H1 (cell line): ENCODE measurements at places on chromosomes 6 and 20. TPM values are rescaled to one million over a fixed set of nuclear protein-coding genes. Genes with fewer than 3 reads are reported as not detected.

Gene SLC29A1
- 558 and 626 TPM in 2 replicates for polyA plus RNA-seq

DNA sequence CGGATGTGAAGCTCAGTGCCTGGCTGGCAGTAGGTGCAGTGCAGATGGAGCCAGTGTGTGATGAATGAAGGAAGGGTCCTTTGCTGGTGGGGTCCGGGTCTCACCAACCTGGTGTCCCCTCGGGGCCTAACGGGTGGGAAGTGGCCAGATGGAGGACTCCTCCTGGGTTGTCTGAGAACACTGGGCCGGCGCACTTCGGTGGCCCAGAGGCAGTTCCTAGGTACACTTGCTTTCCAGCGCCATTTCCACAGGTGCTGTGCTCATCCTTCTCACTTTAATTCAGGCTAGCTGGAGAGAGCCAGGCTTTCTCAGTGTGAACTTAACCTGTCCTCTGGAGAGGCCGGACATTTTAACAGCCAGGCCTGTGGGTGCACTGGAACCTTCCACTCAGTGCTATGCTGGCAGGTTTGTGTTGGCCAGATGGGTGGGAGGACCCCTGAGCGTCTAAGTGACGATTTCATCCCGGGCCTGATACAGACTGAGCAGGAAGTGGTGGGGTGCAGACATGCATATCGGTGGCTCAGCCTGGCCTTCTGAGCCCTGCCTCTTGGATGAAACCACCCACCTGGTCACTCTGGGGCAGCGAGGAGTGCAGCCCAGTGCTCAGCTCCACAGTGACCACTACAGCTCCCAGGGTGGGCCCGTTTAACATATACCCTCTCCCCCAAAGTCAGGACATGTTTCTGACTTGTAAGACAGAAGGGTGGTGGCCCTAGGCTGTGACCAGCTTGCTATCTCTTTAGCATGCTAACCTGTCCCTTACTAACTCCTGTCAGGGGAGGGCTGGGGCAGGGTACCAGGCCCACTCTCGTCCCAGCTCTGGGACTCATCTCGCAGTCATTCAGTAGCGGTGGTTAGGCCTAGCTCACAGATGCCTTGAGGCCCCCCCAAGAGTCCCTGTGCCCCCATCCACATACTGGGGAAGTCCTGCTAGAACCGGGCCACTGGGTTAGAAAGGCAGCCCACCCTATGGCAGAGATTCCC, 8.2 kb upstream of the PYGB start:
- H3K27ac ChIP-seq: no peak overlapping the region
- no peaks in the 10 kb centered on the region for H3K4me1 ChIP-seq
- no peaks in the 10 kb centered on the region for H3K36me3 ChIP-seq
- no peak for DNase-seq

Gene PLAGL1
- 0.94 and 1.2 TPM in 2 replicates for polyA plus RNA-seq

GRCh38 chr6:79602859-79603258, 28.3 kb upstream of the SH3BGRL2 start:
- H3K27me3 ChIP-seq: no peaks in the 10 kb centered on the region
- H3K4me3 ChIP-seq: no peak overlapping the region
- H3K27ac ChIP-seq: no peak overlapping the region
- H3K4me1 ChIP-seq: no peaks in the 10 kb centered on the region

Gene MYCT1
- 0.39 and 0.42 TPM in 2 replicates for polyA plus RNA-seq

GRCh38 chr6:155996151-155996550, 540.5 kb upstream of the NOX3 start:
- H3K36me3 ChIP-seq: no peaks in the 10 kb centered on the region
- no peak for DNase-seq
- H3K4me3 ChIP-seq: no peak overlapping the region
- no peak overlapping the region for H3K27ac ChIP-seq
- no peaks in the 10 kb centered on the region for H3K4me1 ChIP-seq

- H3K27me3 ChIP-seq: no peaks in the 10 kb centered on the region
- DNase-seq: no peak
- no peak overlapping the region for H3K27ac ChIP-seq
- H3K4me3 ChIP-seq: no peak overlapping the region
- no peaks in the 10 kb centered on the region for H3K4me1 ChIP-seq
- H3K36me3 ChIP-seq: peaks cover 2% of the 10 kb centered on the region; the same call in 1 of the 2 replicates
Measured at GRCh38 chr20:3226093-3226492, 12.9 kb downstream of the SLC4A11 start.

Gene ZNF133
- 13.2 and 15.8 TPM in 2 replicates for polyA plus RNA-seq

- DNase-seq: no peak
- no peak overlapping the region for H3K4me3 ChIP-seq
- H3K36me3 ChIP-seq: no peaks in the 10 kb centered on the region
- H3K4me1 ChIP-seq: no peaks in the 10 kb centered on the region
- H3K27ac ChIP-seq: no peak overlapping the region
Measured at GRCh38 chr6:145331066-145331465, 404.3 kb downstream of the EPM2A start.

- H3K27me3 ChIP-seq: no peaks in the 10 kb centered on the region
- H3K4me3 ChIP-seq: no peak overlapping the region
- H3K36me3 ChIP-seq: no peaks in the 10 kb centered on the region
- DNase-seq: no peak
Measured at GRCh38 chr6:1856381-1856780, 246.7 kb downstream of the FOXC1 start.

Gene TNFRSF6B
- 3.1 and 5.4 TPM in 2 replicates for polyA plus RNA-seq

Gene SLC26A8
- 0.57 and 0.86 TPM in 2 replicates for polyA plus RNA-seq

Gene BHLHE23
- polyA plus RNA-seq: 0.36 TPM in 1 of 2 replicates, not detected in the other

DNA sequence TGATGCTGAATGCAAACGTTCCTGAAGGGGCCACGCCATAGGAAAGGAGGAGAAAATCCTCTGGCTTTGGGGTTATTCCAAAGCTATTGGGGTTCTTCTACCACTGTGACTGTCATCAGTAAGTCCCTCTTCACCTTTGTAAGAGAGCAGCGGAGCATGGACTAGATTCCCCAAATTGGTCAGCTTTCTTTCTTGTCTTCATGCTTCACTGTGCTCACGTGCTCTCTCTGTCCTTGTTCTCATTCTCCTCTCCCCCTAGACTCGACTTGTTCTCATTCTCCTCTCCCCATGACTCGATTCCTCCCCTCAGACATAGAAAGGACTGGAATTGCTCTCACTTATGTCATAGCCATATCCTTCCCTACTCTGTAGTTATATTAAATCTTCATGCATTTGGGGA, 54.8 kb upstream of the ADGRG6 start:
- DNase-seq: no peak
- H3K4me1 ChIP-seq: no peaks in the 10 kb centered on the region; the same call in 1 of the 2 replicates
- H3K36me3 ChIP-seq: no peaks in the 10 kb centered on the region
- H3K27me3 ChIP-seq: no peaks in the 10 kb centered on the region
- no peak overlapping the region for H3K4me3 ChIP-seq

Gene LEMD2
- polyA plus RNA-seq: 32.7 and 54.9 TPM in 2 replicates

Gene FOXF2
- polyA plus RNA-seq: 0.05 TPM in 2 replicates

DNA sequence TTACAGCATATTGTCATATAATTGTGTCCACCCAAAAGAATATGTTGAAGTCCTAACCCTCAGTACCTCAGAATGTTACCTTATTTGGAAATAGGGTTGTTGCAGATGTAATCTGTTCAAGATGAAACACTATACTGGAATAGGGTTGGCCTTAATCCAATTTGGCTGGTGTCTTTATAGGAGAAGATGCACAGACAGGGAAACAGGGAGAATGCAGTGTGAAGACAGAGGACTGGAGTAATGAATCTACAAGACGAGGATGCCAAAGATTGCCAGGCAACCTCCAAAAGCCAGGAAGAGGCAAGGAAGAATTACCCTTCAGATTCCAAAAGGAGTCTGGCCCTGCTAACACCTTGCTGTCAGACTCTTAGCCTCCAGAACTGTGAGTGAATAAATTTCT, 482.9 kb downstream of the PTPRT start:
- H3K4me3 ChIP-seq: no peak overlapping the region
- no peak for DNase-seq
- H3K27me3 ChIP-seq: no peaks in the 10 kb centered on the region
- no peak overlapping the region for H3K27ac ChIP-seq
- H3K4me1 ChIP-seq: no peaks in the 10 kb centered on the region

Gene SLC22A2
- polyA plus RNA-seq: 0.23 TPM in 1 of 2 replicates, not detected in the other

Gene RSPH9
- 0.23 and 0.25 TPM in 2 replicates for polyA plus RNA-seq

Gene MTFR2
- polyA plus RNA-seq: 10.7 and 11.1 TPM in 2 replicates

- no peak overlapping the region for H3K27ac ChIP-seq
- no peaks in the 10 kb centered on the region for H3K4me1 ChIP-seq
- H3K4me3 ChIP-seq: no peak overlapping the region
- peaks cover 7% of the 10 kb centered on the region; the same call in 1 of the 2 replicates for H3K36me3 ChIP-seq
Measured at GRCh38 chr20:62292108-62292507, 10.7 kb upstream of the ADRM1 start.

- peaks cover 9% of the 10 kb centered on the region; the same call in 1 of the 2 replicates for H3K4me1 ChIP-seq
- peak overlapping the region; percentile 26; the same call in 1 of the 2 replicates for H3K27ac ChIP-seq
- 0 out of 2 replicates have a peak overlapping the region, but pooled peaks have one; percentile 3 for H3K4me3 ChIP-seq
- H3K27me3 ChIP-seq: no peaks in the 10 kb centered on the region
Measured at GRCh38 chr20:47993035-47993755, 207.9 kb upstream of the SULF2 start.

DNA sequence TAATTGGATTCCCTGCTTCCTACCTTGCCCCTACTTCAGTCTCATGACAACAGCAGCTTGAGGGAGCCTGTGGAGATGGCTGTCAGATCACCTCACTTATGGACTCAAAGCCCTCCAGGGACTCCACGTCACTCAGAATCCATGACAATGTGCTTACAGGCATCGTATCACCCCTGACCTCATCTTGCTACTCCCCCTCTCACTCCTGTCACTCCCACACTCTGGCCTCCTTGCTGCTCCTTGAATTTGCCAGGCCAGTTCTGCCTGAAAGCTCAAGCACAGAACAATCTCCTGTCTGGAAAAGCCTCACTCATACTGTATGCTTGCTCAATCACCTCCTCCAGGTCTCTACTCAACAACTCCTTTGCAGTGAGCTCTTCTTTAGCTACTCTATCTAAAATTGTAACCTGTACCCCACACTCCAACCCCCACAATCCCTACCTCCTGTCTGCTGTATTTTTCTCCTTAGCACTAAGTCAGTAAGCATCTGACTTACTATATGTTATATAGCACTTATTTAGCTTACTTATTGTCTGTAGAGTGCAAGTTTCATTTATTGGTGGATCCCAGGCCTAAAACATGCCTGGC, 10.7 kb upstream of the GSTA4 start:
- no peak overlapping the region for H3K27ac ChIP-seq
- no peaks in the 10 kb centered on the region for H3K4me1 ChIP-seq
- H3K36me3 ChIP-seq: peaks cover 9% of the 10 kb centered on the region; the same call in 1 of the 2 replicates
- no peak overlapping the region for H3K4me3 ChIP-seq
- H3K27me3 ChIP-seq: no peaks in the 10 kb centered on the region
- no peak for DNase-seq

DNA sequence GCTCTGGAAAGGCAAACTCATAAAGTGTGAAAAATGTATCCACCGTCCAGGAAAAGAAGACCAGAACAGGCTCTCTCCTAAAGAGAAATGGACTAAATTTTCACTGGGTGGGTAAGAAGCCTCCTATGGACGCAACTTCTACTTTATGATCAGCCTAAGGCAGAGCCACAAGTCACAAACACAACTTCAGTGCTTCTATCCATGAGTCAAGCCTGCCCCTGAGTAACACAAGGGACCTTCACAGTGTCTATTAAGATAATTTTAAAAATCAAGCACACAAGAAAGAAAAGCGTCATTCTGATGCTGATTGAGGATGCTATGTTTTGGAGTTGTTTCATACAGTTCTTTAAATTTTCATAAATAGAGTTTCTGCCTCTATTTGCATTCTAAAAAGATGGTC, 601.7 kb upstream of the ARID1B start:
- no peaks in the 10 kb centered on the region for H3K36me3 ChIP-seq
- DNase-seq: no peak
- H3K27ac ChIP-seq: no peak overlapping the region

Gene STX11
- 0.15 and 0.20 TPM in 2 replicates for polyA plus RNA-seq

DNA sequence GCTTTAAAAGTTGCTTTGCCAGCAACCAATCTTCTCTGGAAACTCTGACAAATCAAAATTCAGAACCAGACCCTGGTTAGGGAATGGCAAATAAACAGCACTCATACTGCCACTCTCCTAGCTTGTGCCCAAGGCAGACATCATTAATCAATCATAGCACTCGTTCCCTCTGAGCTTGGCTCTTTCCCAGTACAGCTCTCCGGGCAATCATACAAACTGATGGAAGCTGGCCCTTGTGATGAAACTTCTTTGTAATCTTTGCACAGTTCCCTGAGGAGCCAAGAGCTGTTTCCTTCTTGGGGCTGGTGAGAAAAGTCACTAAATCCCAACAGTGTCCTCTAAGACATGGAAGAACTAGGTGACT, 34.7 kb downstream of the KIAA1755 start:
- no peaks in the 10 kb centered on the region for H3K36me3 ChIP-seq
- no peaks in the 10 kb centered on the region; the same call in 1 of the 2 replicates for H3K4me1 ChIP-seq
- no peaks in the 10 kb centered on the region for H3K27me3 ChIP-seq
- H3K27ac ChIP-seq: no peak overlapping the region
- DNase-seq: no peak
- no peak overlapping the region for H3K4me3 ChIP-seq

GRCh38 chr6:166353507-166353906, 11.2 kb upstream of the SFT2D1 start:
- no peak overlapping the region for H3K4me3 ChIP-seq
- H3K27ac ChIP-seq: no peak overlapping the region

Gene FLRT3
- 0.25 and 0.41 TPM in 2 replicates for polyA plus RNA-seq

DNA sequence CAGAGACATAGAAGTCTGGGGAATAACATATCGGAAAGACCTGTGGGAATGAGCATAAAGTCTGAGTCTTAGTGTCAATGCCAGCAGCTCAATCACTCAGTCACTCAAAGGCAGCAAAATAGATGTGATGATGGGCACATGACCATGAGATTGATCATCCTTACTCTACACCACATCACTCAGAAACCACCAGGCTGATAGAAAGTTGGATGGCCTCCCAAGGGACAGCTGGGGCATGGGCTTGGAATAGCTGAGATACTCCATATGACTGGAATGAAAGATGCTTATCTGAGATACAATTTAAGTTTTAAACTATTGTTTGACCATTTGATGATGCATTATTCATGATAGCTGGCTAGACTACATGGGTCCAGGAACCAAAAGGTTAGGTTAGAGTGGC, 80.9 kb upstream of the F13A1 start:
- no peaks in the 10 kb centered on the region for H3K27me3 ChIP-seq
- H3K27ac ChIP-seq: no peak overlapping the region
- no peaks in the 10 kb centered on the region for H3K4me1 ChIP-seq
- no peaks in the 10 kb centered on the region for H3K36me3 ChIP-seq
- H3K4me3 ChIP-seq: no peak overlapping the region
- DNase-seq: no peak

Gene OR2H1
- not detected in 2 replicates for polyA plus RNA-seq

DNA sequence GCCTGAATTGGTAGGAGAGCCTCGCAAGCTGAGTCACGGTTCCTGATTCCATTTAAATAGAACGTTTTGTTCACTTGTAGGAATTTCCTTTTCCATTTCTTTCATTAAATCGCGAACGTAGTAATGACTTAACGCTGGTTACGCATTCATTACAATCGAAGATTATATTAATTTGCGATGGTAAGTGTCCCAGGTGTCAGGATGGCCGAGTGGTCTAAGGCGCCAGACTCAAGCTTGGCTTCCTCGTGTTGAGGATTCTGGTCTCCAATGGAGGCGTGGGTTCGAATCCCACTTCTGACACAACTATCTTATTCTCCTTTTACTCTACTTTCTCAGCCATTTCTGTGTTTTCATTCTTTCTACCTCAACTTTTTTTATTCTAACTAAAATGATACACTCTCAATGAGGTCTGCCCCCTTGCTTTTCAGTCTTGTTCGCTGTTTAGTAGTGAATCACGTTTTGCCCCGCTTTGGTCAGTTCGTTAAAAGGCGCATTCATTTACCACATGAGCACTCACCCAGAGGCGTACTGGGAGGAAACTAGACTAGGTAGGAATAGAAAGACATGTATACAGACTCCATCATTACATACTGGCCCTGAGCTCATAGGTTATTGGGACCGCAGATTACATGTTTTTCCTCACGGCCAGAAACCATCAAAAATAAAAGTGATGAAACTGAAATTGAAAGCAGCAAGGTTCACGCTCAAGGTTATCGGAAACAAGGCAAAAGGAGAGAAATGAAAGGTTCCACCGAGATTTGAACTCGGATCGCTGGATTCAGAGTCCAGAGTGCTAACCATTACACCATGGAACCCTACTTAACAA, 17.3 kb upstream of the TRIM27 start:
- peak overlapping the region; percentile 63 for H3K4me3 ChIP-seq
- no peaks in the 10 kb centered on the region for H3K27me3 ChIP-seq
- no peaks in the 10 kb centered on the region for H3K4me1 ChIP-seq
- H3K27ac ChIP-seq: no peak overlapping the region
